ENCODE measurements at places on chromosomes 11 and 22. TPM values are rescaled to one million over a fixed set of nuclear protein-coding genes. Genes with fewer than 3 reads are reported as not detected.

The BEST1 gene
- 3.1 TPM for total RNA-seq

The PLAAT4 gene
- 4.2 TPM for total RNA-seq

The LINC01488 gene
- total RNA-seq = not detected

The CALCA gene
- not detected for total RNA-seq

Data from uterine smooth muscle cell (primary cell).